ENCODE measurements at places on chromosomes 13 and 19. TPM values are rescaled to one million over a fixed set of nuclear protein-coding genes. Genes with fewer than 3 reads are reported as not detected.

- H3K27ac ChIP-seq = no peak overlapping the region
- H3K27me3 ChIP-seq = no peaks in the 10 kb centered on the region
- no peak overlapping the region for H3K4me3 ChIP-seq
- H3K36me3 ChIP-seq = no peaks in the 10 kb centered on the region
Observed at GRCh38 chr13:31351376-31351775, 151.6 kb downstream of the B3GLCT start.

DNA sequence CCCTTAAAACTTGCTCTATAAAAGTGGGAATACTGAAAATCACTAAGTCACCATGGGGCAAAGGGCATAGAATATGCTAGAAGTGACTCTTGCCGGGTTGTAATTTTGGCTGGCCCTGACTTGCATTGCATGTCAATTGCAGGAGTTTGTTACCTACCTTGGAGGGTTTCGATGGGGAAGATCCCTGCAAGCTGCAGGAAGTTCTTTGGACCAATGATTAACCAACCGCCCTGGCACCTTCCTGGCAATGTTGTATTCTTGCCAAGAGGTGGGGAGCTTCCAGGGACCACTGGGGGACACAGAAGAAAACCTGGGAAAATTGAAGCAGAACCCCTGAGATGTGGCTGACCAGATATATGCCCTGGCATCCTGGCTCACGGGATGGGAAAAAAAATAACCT is 235.8 kb downstream of the B3GLCT start:
- H3K4me1 ChIP-seq = no peaks in the 10 kb centered on the region
- no peak for DNase-seq
- H3K27me3 ChIP-seq = no peaks in the 10 kb centered on the region
- H3K27ac ChIP-seq = no peak overlapping the region
- no peaks in the 10 kb centered on the region for H3K36me3 ChIP-seq

- no peak overlapping the region for H3K4me3 ChIP-seq
- no peaks in the 10 kb centered on the region for H3K27me3 ChIP-seq
- DNase-seq = no peak
- H3K4me1 ChIP-seq = no peaks in the 10 kb centered on the region
Observed at GRCh38 chr19:37954421-37954874, 47.4 kb downstream of the SIPA1L3 start.

DNA sequence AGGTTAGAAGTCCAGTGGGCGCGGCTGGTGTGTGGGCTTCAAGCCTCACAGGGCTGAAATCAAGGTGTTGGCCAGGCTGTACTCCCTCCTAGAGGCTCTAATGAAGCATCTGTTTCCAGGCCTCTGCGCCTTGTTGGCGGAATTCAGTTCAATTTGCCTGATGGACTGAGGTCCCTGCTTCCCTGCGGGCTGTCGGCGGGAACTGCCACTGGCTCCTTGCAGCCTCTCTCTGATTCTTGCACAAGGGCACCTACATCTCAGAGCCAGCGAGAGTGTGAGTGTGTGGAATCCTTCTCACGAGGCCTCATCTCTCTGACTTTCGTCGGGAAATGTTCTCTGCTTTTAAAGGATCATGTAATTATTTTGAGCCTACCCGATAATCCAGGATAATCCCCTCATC is 128.6 kb downstream of the DLEU7 start:
- H3K4me3 ChIP-seq = no peak overlapping the region
- H3K36me3 ChIP-seq = no peaks in the 10 kb centered on the region
- no peak for DNase-seq

DNA sequence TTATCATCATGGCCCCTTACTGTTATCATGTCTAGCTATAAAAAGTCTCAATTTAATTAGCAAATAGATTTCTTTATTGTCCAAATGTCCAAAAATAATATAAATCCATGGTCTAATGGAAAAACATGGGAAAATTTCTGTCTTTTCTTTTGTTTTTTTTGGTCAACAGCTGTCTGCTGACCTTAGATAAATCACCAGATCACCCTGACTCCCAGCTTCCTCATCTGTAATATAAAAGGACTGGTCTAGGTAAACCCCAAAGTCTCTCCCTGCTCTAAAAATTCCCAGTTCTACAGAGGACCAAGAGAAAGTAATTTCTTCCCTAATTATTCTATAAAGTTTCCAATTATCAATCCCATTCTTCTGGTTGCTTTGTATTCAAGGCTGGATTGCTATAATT is 30.7 kb upstream of the RCBTB2 start:
- no peaks in the 10 kb centered on the region for H3K36me3 ChIP-seq
- H3K27me3 ChIP-seq = no peaks in the 10 kb centered on the region
- no peak for DNase-seq
- H3K4me3 ChIP-seq = no peak overlapping the region

GRCh38 chr19:52200044-52200443 is 10.2 kb downstream of the PPP2R1A start:
- no peaks in the 10 kb centered on the region for H3K36me3 ChIP-seq
- no peak for DNase-seq
- H3K27me3 ChIP-seq = no peaks in the 10 kb centered on the region
- H3K4me3 ChIP-seq = peak overlapping the region; percentile 19
- peak overlapping the region; percentile 87 for H3K27ac ChIP-seq

DNA sequence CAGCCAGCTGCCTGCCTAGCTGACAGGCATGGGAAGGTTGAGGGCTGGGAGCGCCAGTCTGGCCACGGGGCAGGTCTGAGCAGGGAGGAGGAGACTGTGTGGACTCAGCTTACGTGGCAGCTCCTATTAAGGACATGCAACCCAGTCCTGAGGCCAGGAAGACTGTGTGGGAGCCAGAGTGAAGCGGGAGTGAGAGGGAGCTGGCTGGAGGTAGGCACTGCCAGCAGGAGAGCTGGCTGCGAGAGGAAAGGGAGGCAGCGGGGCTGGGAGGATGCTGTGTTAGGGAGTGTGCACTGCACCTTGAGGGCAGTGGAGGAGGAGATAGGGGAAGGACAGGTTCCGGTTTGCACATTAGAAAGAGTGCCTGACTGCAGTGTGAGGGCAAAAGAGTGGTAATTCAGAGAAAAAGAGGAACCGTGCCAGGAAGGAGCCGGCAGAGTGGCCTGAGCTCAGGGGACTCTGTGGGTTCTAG is 99.2 kb downstream of the SLC7A1 start:
- H3K36me3 ChIP-seq = no peaks in the 10 kb centered on the region
- H3K27me3 ChIP-seq = no peaks in the 10 kb centered on the region
- H3K27ac ChIP-seq = no peak overlapping the region
- H3K4me1 ChIP-seq = no peaks in the 10 kb centered on the region
- DNase-seq = no peak

The ZNF540 gene
- 9.7 TPM for total RNA-seq

The TPGS1 gene
- total RNA-seq = 98.9 TPM

The PRTN3 gene
- total RNA-seq = not detected
